HFF-Myc (cell line): ENCODE measurements at places on chromosomes 3 and 15.

GRCh38 chr3:64031540-64032508 is 8.5 kb upstream of the PSMD6 start:
- no peak for DNase-seq

GRCh38 chr3:172478116-172478515 is 29.9 kb upstream of the GHSR start:
- DNase-seq, result no peak

GRCh38 chr3:49427586-49427985 is 1.5 kb downstream of the NICN1 start:
- no peak for DNase-seq

- no peak for DNase-seq
Observed at GRCh38 chr3:111807826-111808225, 51.2 kb upstream of the PHLDB2 start.

GRCh38 chr3:54228806-54229205 is 106.5 kb downstream of the CACNA2D3 start:
- no peak for DNase-seq
